Stimulated activated CD4-positive, alpha-beta T cell treated with anti-CD3 and anti-CD28 coated beads, Interleukin-15, amount 100 ng/mL, for 48 hours (primary cell): ENCODE measurements at places on chromosomes 6 and 20.

- DNase-seq = no peak
Observed at GRCh38 chr6:169370054-169370453, 116.4 kb upstream of the THBS2 start.

- no peak for DNase-seq
Observed at GRCh38 chr6:109788687-109789086, 97.6 kb downstream of the FIG4 start.

- no peak for DNase-seq
Observed at GRCh38 chr6:164763788-164764187, 545.6 kb downstream of the C6orf118 start.

DNA sequence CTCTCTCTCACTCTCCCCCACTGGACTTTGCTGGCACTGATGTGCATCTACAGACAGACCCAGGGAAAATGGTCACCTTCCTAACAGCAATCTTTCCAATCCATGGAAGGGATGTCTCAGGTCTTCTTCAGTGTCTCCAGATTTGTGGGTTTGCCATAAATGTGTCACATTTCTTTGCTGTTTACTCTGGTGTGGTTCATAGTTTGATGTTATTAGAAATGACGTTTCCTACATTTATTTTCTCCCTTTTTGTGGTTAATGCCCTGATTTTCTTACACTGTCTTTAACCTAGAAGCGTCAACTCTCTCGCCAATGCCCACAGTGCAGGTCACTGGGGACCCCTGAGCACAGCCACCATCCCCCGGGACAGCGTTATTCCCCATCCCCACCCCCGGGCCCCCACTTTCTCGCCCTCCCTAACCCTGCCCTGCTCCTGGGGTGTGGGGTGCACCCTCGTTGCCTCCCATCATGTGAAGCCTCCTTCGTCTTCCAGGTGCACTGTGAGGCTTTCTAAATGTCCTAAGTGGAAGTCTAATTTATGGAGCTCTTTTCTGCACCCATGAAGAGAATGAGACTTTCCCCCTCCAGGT is 86.5 kb downstream of the YTHDF1 start:
- no peak for DNase-seq

DNA sequence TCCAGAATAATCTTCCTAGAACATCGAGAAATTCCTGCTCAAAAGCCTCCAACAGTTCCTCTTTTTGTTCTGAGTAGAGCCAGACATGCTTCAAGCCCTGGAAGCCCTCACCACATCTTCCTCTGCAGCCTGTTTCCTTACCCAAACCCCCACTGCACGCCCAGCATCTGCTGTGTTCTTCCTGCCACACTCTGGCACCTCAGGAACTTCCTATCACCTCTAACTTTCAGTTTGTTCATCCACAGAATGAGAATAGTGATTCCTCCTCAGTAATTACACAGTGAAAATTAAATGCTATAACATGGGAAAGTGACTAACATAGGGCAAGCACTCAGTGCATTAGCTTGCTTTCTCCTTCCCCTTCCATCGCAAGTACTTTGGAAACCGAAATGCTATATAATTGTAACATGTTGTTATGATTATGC is 26.3 kb downstream of the C6orf89 start:
- DNase-seq = peak; percentile 23

DNA sequence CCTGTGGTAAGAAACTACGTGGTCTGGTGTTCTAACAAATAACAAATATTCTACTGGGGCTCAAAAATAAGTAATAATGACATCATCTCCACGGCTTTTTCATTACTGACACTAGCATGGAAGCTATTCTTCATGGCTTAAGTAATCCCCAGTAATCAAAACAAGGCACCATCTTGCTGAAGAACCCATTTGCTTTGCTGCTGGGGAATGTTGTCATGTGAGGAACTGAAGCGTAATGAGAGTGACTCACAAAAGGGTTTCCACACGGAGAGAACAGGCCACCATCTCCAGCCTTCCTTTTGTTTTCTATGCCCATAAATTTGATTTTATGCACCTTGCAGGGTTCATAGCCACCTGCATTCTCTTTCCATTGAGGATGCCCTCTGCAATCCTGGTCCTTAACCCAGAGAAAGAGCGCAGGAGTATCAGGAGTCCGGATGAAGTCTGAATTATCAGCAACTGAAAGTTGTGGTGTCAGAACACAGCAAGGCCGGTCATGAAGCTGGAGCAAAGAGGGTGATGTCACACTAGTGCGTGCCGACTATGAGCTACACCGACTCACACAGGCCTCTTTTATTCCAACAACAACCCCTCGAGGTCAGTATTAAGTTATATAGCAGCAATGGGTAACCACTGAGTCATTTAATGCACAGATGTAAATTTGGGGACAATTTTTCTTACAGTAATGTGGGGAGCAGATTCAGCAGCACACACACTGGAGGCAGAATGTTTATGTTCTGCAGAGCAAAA is 173.7 kb upstream of the SSTR4 start:
- no peak for DNase-seq

DNA sequence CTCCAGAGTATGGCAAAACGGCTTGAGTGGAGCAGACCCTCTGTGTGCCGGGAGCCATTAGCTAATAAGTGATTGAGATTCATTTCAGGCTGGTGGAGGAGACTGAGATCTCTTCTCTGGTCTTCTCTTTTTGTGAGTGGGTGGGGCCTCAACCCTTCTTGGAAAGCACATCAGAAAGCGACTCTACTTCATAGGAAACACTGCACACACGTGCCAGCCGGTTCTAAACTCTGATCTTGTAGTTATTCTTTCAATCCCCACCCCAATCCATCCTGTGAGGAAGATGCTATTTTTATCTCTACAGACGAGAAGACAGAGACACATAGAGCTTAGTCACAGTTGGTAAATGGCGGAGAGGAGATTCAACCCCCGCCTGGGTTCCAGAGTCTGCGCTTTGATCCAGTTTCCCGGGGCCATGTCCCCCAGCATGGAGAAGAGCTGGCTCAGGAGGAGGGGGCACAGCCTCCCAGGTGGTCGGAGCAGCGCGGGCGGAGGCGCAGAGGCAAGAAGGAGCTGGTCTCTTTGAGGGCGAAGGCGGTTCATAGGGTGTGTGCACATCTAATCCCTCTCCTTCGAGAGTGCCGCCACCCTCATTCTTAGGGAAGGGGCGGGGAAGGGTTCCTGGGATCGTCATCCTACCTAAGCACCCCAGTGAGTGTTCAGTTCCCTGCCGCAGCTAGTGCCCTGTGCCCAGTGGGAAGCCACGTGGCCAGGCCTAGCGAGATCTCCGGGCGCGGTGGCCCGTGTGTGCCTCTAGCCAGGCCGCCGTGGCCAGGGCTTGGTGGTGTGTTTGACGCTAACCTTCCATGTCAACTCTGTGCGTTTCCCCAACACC is 49.0 kb upstream of the TAGAP start:
- DNase-seq = no peak

GRCh38 chr6:42140756-42141602 is 1.4 kb downstream of the C6orf132 start:
- no peak for DNase-seq

DNA sequence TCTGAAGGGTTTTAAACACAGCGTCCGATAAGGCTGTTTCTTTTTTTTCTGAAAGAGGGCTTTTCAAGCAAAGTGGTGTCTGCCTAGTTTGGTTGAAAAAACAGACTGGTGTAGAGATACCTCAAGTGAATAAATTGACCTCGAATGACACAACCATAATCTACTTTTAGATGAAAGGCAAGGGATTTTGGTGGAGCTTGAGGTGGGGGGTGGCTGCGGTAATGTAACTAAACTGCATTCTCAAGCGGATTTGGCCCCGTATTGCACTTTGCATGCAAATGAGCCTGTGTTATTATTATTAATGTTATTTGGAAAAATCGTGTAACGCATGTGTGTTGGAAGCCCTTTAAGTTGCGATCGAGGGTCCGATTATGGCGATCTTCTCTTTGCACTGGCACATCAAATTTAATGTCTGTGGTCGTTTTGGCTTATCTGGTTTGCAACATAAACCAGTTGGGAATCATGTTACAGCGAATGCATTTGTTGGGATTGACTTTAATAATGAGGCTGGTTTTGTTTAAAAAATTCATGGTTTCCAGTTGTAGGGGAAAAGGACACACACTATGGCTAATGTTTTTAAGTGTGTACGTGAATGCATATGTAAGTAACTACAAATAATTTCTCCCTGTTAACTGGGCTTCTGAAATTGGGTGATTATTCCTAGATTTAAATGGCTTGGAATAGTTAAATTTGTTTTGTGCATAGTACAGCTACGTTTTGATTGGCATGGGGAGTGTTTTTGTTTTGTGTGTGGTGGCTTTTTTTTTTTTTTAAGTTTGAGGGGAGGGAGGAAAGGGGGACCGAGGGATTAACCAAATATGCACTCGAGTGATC is 1.0 kb downstream of the JARID2 start:
- no peak for DNase-seq

GRCh38 chr6:90537723-90538258 is 49.1 kb downstream of the MAP3K7 start:
- DNase-seq = no peak

DNA sequence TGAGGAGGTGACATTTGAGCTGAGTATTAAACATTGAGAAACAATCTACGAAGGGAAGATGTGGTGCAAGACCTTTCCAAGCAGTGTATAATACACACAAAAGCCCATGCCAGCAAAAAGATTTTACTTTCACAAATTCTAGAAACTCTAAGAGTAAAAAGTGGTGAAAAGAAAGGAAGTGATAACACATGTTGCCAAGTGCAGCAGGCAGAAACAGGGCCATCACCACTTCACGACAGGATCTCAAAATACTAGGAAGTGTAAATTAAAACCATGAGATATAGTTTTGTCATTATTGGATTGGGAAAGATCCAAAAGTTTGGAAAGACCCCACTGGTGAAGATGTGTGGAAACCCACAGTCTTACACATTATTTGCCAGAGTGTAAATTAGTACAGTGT is 1.7 kb upstream of the ENTPD6 start:
- no peak for DNase-seq
